ENCODE measurements at places on chromosomes 5 and 9.

- no peak for DNase-seq
Observed at GRCh38 chr9:113580041-113580953, 116.8 kb downstream of the RGS3 start.

DNA sequence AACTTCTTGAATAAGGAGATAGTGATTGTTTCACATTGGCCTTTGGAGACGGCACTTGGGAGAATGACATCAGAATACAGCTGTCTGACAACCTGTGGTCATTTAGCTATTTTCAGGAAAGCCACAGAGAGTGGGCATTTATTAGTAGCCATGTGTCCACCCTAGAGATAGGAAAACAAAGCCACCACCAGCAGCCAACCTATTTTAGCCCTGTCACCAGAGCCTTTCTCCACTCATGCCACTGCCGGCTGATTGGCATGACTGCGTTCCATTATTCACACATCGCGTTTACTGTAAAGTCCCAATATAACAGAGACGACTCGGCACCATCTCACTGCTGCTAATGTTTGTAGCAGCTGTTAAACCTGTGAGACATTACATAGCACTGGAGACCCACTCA, 330.1 kb downstream of the NDUFS4 start:
- DNase-seq, result no peak

- no peak for DNase-seq
Observed at GRCh38 chr5:77944757-77945340, 168.7 kb upstream of the TBCA start.

GRCh38 chr5:127650649-127651048, 1.8 kb downstream of the CTXN3 start:
- DNase-seq, result no peak

- no peak for DNase-seq
Observed at GRCh38 chr9:130892477-130893304, 3.9 kb downstream of the QRFP start.

- DNase-seq, result no peak
Observed at GRCh38 chr5:77725616-77726015, 50.5 kb downstream of the TBCA start.

DNA sequence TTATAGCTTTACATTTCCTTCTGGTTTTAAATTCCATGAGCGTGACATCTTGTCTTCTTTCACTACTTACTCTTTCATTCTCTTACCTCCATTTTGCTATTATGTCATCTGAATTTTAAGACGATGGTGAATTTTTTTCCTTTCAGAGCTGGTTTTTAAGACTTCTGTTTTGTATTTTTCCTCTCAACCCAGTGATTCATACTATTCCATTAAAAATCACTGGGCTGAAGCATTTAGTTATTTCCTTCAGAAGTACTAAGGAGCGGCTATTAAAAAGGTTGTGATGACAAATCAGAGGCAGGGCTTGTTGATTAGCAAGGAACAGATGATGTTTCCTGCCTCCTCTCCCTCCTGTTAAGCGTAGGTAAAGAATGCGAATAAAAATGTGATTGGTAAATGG, 16.5 kb downstream of the AGXT2 start:
- no peak for DNase-seq

- DNase-seq, result no peak
Observed at GRCh38 chr5:133773247-133774202, 161.2 kb upstream of the FSTL4 start.

- no peak for DNase-seq
Observed at GRCh38 chr5:16306812-16307211, 127.2 kb upstream of the MARCHF11 start.

- DNase-seq, result no peak
Observed at GRCh38 chr5:156879665-156880285, 29.7 kb downstream of the PPP1R2B start.

DNA sequence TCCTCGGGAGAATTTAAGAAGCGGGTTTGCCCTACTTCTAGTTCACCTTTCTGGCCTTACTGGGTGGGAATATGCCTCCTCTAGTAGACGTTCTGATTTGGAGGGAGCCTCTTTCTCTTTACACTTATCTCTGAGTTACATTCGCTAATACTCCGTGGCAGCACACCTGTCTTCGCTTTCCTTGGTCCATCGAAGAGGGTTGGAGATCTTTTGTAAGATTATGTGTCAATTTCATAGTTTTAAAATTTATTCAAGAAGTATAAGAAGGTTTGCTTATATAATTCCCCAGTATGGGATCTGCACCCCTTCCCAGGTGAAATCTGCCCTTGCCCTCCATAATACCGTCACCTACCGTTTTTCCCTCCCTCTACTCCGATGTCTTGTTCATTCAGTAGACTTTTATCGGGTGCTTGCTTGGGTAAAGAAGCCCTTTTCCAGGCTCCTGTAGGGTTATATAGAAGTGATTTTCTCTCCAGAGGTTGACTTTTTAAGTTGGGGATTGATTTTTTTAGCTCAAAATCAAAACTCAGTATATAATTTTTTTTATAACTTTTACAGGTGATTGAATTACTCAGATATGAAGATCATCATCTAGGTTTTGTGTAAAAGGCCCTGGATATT, 1.1 kb downstream of the GPBP1 start:
- no peak for DNase-seq

DNA sequence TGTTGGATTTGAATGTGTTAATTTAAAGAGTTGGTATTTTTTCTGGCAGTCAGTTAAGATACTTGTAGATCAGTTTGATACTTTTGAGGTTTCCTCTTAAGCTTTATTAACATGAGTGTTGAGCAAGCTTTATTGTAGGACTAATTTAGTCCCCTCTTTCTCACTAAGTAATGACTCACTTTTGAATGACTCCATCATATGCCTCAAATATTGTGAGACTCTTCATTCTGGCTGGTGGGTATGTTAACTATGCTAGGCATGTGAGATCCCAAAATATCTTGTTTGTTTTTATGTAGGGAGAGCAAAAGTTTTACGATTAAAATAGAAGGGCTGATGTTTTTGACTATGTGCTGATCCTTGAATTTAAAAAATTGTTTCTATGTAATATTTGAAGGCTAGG, 355.7 kb downstream of the IZUMO3 start:
- DNase-seq, result no peak

- no peak for DNase-seq
Observed at GRCh38 chr5:67182301-67182790, 14.3 kb downstream of the CD180 start.

GRCh38 chr5:96657068-96657467, 5.1 kb upstream of the CAST start:
- no peak for DNase-seq

DNA sequence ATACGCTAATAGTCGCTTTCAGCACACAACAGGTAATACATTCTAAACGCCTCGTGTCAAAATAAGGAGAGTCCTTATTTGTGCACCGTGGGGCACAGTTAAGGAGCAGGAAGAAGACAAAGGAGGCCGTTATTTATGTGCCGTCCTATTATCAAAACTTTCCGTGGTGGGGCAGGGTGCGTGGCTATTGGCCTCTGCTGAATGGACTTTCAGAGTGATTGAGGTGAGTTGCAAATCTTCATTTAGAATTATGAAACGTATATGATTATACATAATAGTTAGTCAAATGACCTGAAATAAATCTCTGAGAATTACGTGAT, 833 bp downstream of the C5orf24 start:
- DNase-seq, result no peak
